ENCODE measurements at places on chromosomes 2 and 18.

- DNase-seq, result no peak
Observed at GRCh38 chr18:75185460-75185859, 23.5 kb downstream of the PTGR3 start.

GRCh38 chr2:72083751-72084583 lies 63.7 kb downstream of the CYP26B1 start:
- no peak for DNase-seq

- no peak for DNase-seq
Observed at GRCh38 chr18:62721839-62722795, 6.8 kb downstream of the PHLPP1 start.

- DNase-seq, result no peak
Observed at GRCh38 chr2:62717503-62718081, 12.1 kb downstream of the EHBP1 start.

Data from HFF-Myc (cell line).